ENCODE measurements at places on chromosomes 3 and 15.

- DNase-seq = no peak
These were observed 126.0 kb downstream of the FMN1 start for GRCh38 chr15:33068511-33068990.

DNA sequence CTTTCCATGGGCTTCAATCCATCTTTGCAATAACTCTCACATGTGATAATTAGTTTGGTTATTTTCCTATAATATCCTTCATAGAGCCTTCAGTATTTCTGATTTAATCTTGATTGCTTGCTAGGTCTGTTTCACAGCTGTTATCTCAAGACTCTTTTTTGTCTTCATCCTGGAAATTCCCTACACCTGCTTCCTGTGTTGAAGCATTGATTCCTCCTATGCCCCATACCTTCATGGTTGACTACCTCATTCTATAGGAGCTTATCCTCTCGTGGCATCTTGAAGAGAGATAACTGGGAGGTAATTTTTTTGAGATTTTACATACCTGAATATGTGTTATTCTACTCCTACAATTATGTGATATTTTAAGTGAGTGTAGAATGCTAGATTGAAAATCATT, 26.7 kb downstream of the PIK3CA start:
- DNase-seq = peak; percentile 33

GRCh38 chr3:194269610-194270145, 81.5 kb downstream of the CPN2 start:
- no peak for DNase-seq

DNA sequence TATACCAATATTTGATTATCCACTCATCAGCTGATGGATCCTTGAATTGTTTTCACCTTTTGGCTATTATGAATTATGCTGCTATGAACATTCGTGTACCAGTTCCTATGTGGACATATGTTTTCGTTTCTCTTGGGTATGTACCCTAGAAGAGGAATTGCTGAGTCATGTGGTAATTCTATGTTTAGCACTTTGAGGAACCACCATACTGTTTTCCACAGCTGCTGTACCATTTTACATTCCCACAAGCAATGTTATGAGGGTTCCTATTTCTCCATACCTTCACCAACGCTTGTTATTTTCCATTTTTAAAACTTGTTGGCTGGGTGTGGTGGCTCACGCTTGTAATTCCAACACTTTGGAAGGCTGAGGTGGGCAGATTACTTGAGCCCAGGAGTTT, 62.9 kb downstream of the RPLP1 start:
- DNase-seq = no peak

DNA sequence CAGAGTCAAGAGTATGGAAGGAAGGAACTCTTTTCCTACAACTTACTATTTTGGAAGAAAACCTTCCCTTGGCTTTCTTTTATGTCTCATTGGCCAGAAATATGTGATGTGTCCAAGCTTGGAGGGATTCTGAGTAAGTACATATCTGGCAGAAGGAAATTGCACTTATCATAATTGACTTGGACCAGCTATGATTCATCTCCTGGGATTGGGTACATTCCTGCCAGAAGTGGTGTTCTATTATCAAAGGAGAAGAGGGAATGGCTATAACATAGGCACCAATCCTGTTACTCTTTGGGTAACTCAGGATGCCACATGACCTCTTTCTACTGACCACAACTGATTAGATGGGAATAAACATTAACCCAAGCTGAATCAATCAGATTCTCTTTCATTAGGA, 13.5 kb upstream of the DAZL start:
- no peak for DNase-seq

DNA sequence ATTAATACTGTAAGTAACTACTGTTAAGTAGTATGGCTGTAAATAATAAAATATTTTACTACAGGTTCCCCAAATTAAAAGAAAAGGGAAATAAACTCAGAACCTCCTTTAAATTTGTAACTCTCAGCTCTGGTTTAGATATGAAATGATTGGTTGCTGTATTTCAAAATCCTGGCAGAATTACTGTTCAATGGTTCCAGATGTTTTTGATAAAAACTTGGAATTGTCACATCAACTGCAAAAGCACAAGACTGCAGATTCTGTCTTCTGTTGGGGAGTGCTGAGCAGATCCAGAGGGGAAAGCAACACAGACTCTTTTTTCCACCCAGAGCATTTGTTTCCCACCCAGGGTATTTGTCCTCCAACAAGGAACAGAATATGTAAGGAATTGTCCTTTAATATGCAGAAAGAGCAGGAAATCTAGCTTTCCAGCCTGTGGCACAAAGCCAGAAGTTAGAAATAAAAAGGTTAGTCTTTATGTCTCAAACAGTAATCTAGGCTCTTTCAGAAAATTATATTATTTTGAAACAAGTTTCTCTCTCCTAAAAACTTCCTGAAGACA, 178.1 kb downstream of the KLHL25 start:
- DNase-seq = no peak

DNA sequence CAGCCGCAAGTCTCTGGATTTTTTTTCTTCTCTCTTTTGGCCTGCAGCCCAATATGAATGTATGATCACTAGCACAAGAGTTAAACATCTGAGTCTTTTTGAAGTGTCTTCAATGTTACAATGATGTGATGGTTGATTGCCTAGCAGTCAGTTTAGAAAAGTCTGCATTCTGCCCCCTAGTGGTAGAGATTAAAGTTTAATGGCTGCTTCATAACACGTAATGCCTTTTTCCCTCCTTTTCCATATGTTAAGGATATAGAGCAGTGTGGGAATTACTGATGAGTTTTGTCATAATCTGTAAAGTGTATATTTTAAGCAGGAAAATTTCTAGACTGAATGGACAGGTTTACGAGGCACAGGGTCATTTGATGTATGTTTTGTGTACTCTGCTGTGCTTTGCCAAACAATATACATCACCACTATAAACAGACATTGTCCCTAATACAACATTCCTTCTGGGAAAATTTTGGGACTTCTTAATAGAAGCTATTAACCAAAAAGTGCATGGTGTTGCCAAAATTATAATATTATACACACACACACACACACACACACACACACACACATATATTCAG, 1038.5 kb upstream of the NR2F2 start:
- DNase-seq = peak; percentile 36
